NCI-H1092 treated with DMSO at 0.1 percent for 48 hours (cell line): ENCODE measurements at places on chromosomes 11 and 22.

DNA sequence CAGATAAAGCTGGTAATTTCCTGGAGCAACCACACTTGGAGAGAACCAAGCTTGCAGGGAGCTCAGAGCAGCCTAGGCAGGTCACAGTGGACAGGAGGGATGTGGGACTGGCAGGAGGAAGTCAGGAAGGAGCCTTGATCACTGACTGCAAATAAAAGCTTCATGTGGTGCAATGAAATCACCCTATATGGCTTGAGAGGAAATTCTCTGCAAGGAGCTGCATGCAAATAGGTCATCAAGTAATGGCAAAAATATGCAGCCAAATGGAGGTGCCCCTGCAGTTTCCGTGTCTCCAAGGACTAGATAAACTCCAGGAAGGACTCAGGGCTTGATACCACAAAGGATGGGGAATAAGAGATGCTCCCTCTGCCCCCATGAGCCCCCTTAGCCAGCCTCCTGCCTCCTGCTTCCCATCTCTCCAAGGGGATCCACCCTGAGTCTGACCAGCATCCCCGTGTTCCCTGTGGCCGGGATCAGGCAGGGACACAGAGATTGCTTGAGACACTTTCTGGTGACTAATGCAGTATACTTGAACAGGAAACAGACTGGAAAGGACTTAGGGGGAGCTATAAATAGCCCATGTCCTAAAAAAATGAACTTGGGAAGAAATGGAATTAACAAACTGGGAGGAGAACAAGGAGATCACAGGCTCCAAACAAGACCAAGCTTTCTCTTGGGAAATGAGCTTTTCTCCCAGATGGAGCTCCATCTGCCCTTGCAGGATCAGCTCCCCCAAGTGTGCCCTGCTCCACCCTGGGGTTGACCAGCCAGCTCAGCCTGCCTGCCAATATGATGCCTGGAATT lies 23.9 kb upstream of the MICAL2 start:
- DNase-seq: no peak

DNA sequence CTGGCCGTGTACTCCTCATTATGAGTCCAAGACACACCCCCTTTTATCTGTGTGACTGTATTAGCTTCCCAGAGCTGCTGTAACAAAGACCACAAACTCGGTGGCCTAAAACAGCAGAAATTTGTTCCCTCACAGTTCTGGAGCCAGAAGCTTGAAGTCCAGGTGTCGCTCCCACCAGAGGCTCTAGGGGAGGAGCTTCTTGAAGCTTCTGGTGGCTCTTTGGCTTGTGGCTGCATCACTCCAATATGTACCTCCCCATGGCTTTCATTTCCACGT lies 3.0 kb downstream of the PRR5 start:
- DNase-seq: no peak

DNA sequence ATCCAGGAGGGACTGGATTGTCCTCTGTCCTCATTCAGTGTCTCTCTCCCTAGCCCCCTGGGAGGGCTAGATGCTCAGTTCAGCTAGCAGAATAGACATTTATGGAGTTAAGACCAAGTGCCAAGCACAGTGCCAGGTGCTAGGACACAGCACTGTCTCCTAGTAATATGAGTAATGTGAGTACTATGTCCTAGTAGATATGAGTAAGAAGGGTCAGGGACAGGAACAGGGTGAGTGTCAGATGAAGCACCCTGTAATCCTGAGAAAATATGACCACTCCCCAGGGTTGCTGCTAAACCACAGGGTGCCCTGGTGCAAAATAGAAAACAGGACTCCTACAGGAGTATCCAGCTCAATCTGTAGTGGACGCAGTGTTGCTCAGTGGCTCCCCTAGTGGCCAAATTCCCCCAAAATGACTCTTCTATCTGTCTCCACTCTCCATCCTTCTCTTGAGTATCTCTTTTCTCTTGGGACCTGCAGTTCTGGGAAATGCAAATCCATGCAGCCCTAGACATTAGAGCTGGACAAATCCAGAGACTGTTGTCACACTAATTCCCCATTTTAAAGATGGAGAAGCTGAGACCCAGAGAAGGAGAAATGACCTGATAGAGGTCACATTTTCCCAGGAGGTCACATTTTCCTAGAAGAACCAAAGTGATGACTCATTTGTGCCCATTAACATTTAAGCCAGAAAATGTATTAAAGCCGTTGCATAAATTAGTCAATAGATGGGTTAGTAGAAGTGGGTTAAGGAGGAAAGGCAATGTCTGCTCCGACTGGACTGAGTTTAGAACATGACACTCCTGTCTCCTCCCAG lies 214.3 kb downstream of the NXPE2 start:
- no peak for DNase-seq

GRCh38 chr11:62882431-62882749 lies 1.7 kb downstream of the SLC3A2 start:
- no peak for DNase-seq

- DNase-seq: no peak
These were observed 81.4 kb downstream of the WNT7B start for GRCh38 chr22:45895436-45896152.

- no peak for DNase-seq
These were observed 16.1 kb upstream of the APOA1 start for GRCh38 chr11:116853461-116854073.

DNA sequence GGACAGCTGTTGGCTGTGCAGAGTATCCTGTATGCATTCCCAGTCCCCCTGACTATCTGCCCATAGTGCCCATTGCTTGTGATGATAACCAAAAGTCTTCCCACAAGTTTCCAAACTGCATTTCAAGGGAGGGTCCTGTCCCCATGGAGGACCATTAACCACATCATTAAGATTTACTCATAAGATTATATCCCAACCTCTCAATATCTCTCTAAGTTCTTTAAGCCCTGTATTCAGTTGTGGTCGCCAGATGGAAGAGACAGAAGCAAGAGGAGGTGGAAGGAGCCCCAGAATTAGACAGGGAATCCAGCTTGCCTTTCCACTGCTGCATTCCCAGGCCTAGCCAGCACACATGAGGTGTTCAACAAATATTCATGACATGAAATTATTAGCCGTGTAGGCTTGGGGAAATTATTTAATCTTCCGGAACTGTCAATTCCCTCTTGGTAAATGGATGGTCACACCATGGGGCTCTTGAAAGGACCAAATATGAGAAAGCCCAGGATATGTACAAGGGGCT lies 42.6 kb upstream of the TIMP3 start:
- DNase-seq: no peak

GRCh38 chr11:63210111-63210510 lies 33.3 kb downstream of the SLC22A25 start:
- no peak for DNase-seq

DNA sequence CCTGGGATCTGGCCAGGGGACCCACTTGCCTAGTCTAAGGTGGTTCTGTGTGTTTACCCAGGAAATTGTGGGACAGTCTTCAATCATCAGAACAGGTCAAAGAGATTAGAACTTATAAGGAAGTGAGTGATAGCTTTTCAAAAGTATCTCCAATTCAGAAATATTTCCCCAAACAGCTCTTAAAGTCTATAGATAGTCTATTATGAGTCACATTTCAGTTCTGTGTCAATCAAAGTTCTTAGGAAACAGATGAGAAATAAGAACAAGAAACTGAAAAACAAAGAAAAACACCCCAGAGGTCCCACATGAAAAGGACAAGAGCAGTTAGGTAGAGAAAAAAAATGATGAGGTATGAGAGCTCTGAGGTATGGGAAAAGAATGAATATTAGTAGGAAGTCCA lies 381.4 kb upstream of the MPPED2 start:
- no peak for DNase-seq

- no peak for DNase-seq
These were observed 44.4 kb upstream of the MYEOV start for GRCh38 chr11:69249311-69250185.

DNA sequence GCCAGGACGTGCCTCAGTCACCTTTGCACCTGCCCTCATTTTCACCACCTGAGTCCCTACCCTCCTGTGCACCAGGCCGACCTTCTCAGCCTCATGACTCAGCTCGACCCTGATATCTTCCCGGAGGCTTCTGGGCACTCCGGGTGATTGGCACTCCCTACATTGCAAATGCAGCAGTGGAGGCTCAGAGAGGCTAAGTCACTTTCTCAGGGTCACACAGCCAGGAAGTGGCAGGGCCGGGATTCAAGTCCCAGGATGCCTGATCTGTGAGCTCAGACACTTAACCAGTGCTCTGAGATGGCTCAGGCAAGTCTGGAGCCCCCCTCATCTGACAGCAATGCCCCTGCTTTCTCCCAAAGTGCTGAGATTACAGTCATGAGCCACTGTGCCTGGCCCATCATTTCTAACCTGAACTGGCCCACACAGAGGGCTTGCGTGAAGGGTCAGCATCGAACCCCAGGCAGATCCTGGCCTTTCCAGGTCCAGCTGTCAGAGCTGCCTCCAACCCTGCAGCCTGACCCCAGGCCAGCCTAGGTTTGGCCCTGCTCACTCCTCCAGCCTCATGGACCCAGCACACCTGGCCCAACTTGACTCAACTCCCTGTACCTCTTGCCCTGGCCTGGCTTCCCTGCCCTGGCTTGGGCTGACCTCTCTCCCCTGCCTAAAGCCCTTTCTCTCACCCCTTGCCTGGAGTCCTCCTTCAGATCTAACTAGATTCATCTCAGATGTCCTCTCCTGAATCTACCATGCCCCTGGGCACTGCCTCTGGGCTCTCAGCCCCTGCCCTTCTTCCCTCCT lies 40.7 kb upstream of the RTL6 start:
- DNase-seq: no peak

- no peak for DNase-seq
These were observed 6.6 kb downstream of the TNKS1BP1 start for GRCh38 chr11:57318178-57318577.

GRCh38 chr11:16956538-16957153 lies 57.6 kb downstream of the PLEKHA7 start:
- DNase-seq: no peak

DNA sequence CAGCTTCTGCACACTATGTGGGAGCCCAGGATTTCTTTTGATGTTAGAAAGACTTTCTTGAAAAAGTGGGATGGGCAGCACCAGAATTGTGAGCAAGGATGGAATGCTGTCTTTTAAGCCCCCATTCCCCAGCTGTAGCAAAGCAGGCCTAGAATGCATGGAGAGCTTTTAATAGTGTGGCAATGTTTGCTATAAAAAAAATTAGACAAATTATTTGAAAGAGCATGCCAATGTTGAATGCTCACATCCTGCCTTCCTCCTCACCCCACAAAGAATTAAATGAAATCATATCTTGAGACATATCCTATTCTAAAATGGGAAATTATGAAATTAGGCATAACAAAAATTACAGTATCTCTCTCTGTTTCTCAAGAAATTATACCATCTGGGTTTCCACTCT lies 154.7 kb downstream of the C11orf91 start:
- no peak for DNase-seq

- DNase-seq: no peak
These were observed 68.0 kb upstream of the KCNQ1OT1 start for GRCh38 chr11:2767801-2768200.

GRCh38 chr11:123690485-123690884 lies 36.1 kb upstream of the SCN3B start:
- DNase-seq: no peak

GRCh38 chr11:12556788-12557384 lies 117.3 kb upstream of the TEAD1 start:
- no peak for DNase-seq

DNA sequence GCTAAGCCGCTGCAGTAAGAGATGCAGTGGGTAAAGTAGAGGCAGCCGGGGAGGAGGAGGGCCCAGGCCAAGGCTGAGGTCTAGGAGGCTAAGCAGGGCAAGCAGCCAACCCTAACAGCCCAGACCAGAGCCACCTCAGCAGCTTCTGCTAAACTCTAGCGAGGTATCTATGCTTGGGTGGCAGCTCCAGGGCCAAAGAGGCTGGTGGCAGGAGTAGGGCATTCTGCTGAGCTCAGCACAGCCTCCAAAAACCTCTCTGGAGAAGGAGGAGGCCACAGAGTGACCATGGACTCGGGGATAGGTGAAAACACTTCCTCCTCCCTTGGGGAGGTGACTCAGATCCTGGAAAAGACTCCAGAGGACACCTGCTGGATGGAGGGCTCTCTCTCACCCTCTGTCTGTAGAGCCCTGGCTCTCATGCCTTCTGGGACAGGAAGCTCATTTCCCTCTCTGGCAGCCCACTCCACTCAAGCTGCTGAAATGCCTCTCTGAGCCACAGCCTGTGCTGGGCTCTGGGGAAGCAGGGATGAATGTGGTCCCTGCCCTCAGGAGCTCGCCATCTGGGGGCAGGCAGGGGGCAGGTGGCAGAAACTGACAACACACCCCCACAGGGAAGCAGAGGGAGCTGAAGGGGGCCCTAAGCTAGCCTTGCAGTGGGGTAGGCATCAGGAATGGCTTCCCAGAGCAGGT lies 16.5 kb upstream of the TPBGL start:
- no peak for DNase-seq

GRCh38 chr22:42169055-42169469 lies 38.5 kb upstream of the CYP2D6 start:
- DNase-seq: peak; percentile 73

DNA sequence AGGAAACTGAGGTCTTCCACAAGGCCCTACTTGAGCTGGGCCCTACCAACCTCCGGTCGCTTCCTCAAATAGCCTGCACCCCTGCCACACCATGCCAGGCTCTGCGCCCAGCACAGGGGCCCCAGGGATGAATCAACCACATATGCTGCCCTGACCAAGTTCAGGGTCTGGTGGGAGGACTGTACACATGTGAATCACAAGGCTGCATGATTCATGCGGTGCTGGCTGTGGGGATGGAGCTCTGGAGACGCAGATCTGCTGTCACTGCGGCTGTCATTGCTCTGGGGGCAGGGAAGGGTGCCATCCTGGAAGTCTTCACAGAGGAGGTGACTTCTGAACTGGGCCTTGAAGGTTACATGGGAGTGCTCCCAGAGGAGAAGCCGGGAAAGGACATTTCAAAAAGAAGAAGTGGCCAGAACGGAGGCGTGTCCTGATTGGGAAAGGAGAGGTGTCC lies 21.5 kb downstream of the CYTH4 start:
- DNase-seq: no peak

- no peak for DNase-seq
These were observed 7.5 kb downstream of the ASCC2 start for GRCh38 chr22:29830585-29830984.

GRCh38 chr22:22432479-22432878 lies 76.1 kb downstream of the ZNF280B start:
- no peak for DNase-seq

DNA sequence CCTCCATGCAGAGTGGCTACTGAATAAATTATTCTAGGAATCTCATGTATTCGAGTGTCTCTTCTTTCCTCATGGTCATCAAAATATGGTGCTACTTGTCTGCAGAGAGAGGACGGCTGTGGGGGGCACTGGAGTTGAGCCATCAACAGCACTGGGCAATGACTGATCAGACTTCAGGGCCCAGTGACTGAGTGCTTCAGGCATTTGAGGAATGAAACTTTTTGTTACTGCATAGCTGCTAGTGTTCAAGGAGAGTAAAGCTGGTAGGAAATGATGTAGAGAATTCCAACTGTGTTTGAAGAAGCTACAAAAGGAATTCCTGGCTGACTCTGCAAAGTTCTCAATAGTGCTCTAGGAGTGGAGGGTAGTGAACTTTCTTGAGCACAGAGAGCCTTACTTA lies 277.7 kb downstream of the CADM1 start:
- DNase-seq: no peak

GRCh38 chr11:79667380-79667779 lies 226.6 kb upstream of the TENM4 start:
- DNase-seq: no peak
